PC-3 (cell line): ENCODE measurements at places on chromosomes 13 and 19. TPM values are rescaled to one million over a fixed set of nuclear protein-coding genes. Genes with fewer than 3 reads are reported as not detected.

Gene ODAD3
- 0.52 and 3.9 TPM in 2 replicates for total RNA-seq

Gene PEAK3
- not detected in 2 replicates for total RNA-seq

Gene DZIP1
- total RNA-seq: 1.8 and 3.5 TPM in 2 replicates

Gene ADAMTSL5
- total RNA-seq: 1.7 and 5.0 TPM in 2 replicates

Gene VSTM2B
- total RNA-seq: not detected in 2 replicates

Gene AXL
- 172 and 202 TPM in 2 replicates for total RNA-seq

Gene SELENOV
- total RNA-seq: not detected in 2 replicates

Gene TPTE2
- not detected in 2 replicates for total RNA-seq

- peak; percentile 84 for DNase-seq
Measured at GRCh38 chr19:35518313-35518712, 4.9 kb upstream of the DMKN start.

GRCh38 chr13:28494778-28495537, at the start of gene FLT1:
FLT1 (minus strand) TSS chr13:28495128; CDS start chr13:28494843, 285 bp downstream.
- DNase-seq: no peak

DNA sequence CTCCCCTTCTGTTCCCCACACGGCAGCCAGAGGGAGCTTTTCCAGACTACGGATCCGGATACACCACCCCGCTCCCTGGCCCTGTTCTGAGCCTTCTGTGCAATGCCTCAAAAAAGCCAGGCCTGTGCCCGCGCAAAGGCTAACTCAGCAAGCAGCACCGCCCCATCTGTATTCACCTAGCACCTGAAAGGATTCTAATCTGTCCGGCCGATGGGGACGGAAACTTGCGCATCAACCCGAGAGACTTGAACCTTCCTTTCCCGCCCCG, 589 bp downstream of the ZBTB45 start:
- DNase-seq: peak; percentile 77

GRCh38 chr19:15612342-15612741, 2.7 kb upstream of the CYP4F8 start:
- peak; percentile 10 for DNase-seq

DNA sequence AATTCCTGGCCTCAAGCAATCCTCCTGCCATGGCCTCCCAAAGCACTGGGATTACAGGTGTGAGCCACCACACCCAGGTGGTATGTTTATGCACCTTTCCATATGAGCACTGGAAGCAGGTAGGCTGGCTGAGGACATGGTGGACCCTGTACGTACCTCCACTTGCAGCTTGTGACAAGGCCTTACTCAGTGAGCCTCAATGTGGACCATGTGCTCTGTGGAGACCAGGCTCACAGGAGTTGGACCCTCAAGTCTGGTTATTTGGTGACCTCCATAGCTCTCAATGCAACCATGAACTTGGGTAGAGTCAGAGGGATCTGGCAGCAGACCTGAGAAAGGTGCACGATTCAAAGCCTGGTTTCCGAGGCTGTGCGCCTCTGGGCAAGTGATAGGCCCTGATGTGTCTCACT, 5.5 kb downstream of the ACP4 start:
- no peak for DNase-seq

GRCh38 chr19:56476651-56477428, at the start of gene ZNF667:
ZNF667 (minus strand) TSS chr19:56477345; CDS start chr19:56462370, 14,975 bp downstream.
- peak; percentile 46 for DNase-seq

DNA sequence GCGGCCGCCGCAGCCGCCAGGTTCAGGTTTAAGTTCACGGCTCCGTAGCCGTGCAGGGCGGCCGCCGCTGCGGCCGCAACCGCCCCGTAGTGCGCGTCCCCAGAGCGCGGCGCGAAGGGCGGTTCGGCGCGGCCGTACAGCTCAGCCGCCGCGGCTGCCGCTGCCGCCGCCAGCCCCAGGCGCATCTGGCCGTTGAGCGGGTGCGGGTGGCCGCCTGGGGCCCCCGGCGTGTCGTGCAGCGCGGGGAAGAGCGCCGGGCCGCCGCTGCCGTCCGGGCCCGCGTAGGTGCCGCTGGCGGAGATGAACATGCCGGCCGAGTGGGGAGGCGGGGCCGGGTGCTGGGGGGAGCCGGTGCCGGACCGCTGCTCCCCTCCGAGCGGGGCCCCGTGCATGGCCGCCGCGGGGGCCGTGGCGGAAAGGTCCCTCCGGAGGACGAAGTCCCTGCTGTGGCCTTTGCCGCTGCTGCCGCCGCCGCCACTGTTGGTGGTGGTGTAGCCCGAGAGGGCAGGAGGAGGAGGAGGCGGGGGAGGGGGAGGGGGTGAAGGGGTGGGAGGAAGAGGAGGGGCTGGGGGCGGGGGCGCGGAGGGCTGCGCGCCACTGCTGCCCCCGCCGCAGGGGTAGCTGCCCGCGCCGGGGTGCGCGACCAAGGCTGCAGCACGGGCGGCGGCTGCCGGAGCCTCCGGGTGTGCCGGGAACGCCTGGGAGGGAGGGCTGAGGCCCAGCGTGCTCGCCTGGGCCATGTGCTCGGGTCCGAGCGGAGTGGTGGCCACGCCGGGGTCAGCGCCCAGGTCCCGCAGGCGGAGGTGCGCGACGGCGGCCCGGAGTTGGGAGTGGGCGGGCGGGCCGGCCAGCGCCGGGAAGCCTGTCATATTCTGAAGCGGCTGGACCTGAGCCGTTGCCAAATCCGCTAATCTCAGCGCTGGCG, 654 bp downstream of the ZIC5 start:
- no peak for DNase-seq

GRCh38 chr13:40534456-40534855, 132.0 kb downstream of the FOXO1 start:
- DNase-seq: no peak

DNA sequence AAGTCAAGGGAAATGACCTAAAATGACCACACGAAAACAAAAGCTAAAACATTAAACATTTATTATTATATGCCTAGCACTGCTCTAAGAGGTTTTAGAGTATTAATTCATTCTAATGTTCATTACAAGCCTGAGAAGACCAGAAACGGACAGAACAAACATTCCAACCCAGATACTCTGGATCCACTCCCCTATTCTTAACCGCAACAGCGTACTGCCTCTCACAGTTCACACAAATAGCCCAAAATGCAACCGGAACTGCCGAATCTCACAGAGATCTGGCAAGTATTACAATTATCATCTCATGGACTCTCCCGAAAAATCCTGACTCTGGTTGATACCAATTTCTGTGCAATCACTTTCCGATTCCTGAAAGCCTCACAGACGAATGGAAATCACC, 1.4 kb downstream of the ZNF780B start:
- DNase-seq: no peak

DNA sequence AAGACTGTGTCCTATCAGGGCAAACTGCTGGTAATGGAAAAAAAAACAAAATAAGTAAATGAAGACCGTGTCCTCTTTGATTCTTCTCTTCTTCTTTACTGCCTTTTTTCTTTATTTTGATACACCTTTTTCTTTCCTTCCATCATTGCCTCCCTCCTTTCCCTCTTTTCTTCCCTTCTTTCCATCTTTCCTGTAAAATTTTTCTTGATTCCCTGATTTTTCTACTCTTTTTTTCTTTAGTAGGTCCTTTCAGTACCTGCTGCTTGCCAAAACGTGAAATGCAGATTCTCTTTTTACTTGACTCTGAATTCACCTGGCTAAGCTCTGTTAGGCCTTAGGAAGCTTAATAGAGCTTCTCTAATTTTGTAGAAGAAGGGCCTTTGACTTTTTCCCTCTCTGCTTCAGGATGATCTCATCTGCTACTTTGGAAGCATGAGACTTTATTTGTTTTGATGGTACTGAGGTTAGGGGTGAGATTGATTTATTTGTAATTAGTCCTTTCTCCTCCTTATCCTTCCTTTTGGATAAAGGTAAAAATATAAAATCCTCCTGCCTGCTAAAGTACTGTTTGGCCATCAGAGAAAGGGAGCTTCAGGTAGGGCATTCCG, 19.2 kb downstream of the LSM14A start:
- DNase-seq: no peak

- DNase-seq: peak; percentile 23
Measured at GRCh38 chr19:2167896-2168618, 4.3 kb downstream of the DOT1L start.

DNA sequence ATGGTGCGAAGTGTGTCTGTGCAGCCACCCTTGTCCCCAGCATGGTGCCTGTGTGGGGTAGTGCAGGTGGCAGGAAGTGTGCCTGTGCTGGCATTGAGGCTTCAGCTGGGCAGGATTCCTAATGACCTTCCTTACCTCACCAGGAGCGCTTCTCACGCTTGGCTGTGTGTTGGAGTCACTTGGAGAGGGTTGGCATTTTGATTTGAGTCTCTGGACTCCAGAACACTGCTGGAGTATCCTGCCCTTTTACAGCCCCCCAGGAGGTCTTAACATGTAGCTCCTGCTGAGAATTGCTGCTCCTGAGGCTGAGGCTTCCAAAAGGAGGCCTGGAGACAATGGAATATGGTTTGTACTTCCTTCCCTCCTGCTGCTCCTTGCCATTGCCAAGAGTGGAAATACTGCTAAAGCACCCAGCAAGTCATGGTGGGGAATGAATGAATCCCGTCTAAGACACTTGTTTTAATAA, 87.1 kb downstream of the ARHGEF7 start:
- DNase-seq: no peak

GRCh38 chr13:97720896-97721295, 232.6 kb upstream of the IPO5 start:
- DNase-seq: no peak

DNA sequence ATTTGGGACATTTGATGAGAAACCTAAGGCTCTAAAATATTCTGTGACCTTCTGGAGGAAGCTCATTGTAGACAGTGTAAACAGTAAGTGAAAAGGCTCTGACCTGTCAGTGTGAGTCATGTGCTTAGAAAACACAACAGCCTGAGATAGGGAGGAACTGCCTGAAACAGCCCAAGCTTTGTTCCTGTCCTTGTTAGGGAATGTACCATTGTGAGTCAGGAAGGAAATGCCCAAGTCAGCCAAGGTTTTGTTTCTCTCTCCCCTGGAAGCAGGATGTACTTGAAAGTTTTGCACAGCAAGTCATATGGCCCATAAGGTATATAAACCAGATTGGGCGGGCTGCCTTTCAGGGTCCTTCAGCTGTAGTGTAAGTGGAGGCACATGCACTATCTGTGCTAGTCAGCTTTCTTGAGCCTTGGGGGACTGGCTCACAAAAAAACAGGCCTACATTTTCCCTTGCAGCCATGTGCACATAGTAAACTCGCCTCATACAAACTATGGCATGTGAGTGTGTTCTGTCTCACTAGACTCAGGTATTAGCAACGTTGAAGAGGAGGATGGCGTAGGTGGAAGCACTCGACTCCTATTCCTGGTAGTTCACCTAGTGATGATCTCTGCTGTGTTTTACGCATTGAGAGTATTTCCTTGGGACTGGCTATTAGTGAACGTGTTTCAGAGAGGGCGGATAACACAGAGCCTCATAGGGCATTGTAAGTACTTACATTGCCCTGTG, 141.2 kb upstream of the KLHL1 start:
- DNase-seq: peak; percentile 78

DNA sequence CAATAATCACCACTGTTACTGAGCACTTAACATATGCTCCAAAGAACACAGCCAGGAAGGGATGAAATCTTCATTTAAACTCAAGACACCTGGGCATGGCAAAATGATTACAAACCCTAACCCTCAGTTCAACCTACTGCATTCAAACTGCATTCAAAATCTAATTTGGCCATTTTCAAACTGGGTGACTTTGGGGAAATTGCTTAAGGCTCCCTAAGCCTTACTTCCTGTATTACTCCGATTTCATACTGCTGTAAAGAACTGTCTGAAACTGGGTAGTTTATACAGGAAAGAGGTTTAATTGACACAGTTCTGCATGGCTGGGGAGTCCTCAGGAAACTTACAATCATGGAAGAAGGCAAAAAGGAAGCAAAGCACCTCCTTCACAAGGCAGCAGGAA, 50.4 kb downstream of the CBY2 start:
- no peak for DNase-seq

DNA sequence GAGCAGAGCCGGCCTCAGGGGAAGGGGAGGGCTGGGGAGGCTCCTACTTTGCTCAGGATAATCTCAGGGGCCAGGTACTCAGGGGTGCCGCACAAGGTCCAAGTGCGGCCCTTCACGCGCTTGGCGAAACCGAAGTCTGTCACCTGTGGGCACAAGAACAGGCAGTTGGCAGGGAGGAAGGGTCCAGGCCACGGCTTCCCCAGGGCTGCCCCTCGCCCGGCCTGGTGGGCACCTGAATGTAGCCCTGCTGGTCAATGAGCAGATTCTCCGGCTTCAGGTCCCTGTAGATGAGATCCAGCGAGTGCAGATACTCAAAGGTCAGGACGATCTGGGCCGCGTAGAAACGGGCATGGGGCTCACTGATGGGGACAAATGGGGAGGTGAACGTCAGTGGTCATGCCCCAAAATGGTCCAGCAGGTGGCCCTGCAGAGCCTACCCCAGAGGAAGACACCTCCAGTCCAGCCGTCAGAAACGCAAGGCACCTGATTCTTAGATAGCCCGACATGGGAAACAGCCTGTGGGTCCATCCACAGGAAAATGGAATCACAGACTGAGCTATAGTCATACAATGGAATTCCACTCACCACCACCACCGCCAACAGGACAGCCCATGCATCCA, 7.1 kb upstream of the SAMD1 start:
- no peak for DNase-seq

GRCh38 chr13:94335761-94336526, 143.5 kb downstream of the DCT start:
- peak; percentile 49 for DNase-seq

DNA sequence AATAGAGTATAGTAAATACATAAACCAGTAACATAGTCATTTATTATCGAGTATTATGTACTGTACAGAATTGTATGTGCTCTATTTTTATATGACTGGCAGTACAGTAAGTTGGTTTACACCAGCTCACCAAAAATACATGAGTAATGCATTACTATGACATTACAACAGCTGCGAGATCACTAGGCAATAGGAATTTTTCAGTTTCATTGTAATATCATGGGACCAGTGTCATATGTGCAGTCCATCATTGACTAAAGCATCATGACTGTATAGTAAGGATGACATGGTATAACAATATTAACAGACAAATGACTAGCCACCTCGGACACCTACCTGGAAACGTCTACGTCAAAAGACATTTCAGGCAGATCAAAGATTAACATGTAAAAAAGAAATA, 33.6 kb downstream of the ATP7B start:
- no peak for DNase-seq

DNA sequence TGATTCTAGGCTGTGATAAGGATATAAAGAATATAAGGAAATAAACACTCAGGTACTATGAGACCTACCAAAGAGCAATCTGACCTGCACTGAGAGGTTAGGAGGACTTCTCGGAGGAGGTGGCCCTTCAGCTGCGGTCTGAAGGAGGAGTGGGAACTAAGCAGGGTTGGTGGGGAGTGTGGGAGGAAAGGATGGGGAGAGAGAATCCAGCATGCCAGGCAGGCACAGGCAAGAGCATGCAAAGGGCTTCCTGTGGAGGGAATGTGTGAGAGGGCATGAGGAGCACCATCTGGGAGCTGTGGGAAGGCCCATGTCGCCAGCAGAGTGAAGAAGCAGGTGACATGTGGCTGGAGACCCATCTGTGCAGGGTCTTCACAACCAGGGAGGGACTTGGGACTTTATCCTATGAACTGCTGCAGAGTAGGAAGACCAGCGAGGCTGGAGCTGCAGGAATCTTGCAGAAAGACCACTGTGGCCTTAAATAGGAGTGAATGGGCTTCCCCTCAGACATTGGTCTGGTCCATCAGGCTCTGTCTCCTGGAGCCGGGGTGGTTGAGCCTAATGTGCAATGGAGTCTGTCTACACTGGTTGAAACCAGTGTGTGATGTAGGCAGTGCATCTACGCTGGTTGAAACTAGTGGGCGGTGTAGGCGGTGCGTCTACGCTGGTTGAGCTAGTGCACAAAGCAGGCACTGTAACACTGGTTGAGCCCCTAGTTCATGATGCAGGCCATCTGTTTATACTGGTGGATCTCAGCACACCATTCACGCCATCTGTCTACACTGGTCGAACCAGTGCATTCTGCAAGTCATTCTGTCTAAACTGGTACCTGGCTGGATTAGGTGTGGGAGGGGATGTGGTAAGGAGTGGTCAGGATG, 6.4 kb downstream of the CHST8 start:
- no peak for DNase-seq
